HCEC 1CT (cell line): ENCODE measurements at places on chromosomes 4 and X.

- DNase-seq: peak; percentile 16
Observed at GRCh38 chr4:154578919-154579318, 11.6 kb downstream of the FGA start.

- DNase-seq: no peak
Observed at GRCh38 chr4:148654131-148654530, 211.9 kb upstream of the NR3C2 start.

GRCh38 chrX:47247999-47248320 is 15.2 kb downstream of the USP11 start:
- DNase-seq: no peak

- no peak for DNase-seq
Observed at GRCh38 chrX:119880076-119880475, 8.4 kb downstream of the NDUFA1 start.

- no peak for DNase-seq
Observed at GRCh38 chr4:43348591-43348990, 456.1 kb downstream of the GRXCR1 start.

DNA sequence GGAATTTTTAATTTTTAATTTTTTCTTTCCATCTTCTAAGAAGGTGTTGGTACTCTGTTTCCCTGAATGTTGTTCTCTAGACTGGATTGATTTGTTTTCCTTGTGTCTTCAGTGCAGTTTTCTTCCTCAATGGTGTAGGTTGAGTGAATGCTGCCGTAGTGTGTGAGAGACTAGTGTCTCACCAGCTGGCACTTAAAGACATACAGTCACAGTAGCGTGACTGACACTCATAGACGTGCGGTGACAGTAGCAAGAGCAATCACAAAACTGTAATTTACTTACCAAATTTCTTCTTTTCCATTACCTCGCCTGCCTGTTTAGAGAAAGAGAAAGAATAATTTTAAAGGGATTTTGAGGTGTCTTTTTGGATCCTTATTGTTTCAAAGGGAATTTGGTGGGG is 21.4 kb upstream of the PGM2 start:
- no peak for DNase-seq

DNA sequence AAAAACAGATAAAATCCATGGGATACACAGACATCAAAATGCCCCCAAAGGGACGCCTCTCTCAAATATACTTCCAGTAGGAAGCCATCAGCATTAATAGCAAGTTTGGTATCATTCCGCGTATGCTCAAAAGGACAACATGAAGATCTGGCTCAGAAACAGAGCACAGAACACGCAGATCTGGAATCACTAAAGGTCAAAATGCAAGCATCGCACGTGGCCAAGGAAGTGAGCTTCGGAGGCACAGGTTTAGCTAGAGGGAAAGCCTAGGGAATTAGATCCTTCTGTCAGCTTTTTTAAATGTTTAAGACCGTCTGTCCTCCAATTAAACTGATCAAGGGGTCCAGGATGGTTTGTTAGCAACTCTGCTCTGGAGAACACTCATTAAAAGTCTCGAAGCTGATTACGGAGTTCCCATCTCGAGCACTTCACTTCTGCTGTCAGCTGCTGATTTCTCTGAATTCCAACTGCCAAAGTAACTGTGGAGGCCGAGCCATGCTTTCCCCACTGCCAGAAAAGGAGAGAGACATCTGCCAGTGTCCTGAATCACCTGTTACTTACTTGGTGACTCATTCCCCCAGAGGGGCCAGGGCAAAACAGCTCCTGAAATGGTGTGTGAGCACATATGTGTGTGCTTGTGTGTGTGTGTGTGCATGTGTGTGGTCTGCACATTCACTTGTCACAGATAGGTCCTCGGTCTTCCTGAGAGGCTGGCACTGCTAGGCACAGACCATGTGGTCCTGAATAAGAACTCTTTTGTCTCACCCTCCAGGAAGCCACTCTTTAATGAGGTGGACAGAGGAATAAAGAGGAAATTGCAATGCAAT is 177.7 kb upstream of the PPARGC1A start:
- DNase-seq: peak; percentile 54

DNA sequence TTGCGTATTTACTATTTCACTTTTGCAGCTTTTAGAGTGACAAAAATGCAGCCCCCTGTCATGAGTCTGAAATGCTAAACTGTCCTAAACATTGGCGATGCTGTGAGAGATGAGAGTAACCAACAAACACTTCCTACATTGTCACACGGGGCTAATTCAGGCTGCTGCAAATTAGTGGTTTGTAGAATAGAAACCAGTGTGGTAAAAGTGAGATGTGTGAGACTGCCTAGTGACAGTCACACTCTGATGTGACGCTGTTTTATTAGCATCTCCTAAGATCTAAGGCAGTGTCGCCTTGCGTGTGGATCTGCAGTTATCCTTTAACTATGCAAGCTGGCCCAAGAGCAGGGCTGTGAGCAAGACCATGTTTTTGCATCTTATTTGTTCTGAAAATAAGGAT is 800.2 kb upstream of the TENM3 start:
- DNase-seq: no peak

GRCh38 chrX:31656013-31656412 is 584.2 kb upstream of the FTHL17 start:
- DNase-seq: peak; percentile 1

DNA sequence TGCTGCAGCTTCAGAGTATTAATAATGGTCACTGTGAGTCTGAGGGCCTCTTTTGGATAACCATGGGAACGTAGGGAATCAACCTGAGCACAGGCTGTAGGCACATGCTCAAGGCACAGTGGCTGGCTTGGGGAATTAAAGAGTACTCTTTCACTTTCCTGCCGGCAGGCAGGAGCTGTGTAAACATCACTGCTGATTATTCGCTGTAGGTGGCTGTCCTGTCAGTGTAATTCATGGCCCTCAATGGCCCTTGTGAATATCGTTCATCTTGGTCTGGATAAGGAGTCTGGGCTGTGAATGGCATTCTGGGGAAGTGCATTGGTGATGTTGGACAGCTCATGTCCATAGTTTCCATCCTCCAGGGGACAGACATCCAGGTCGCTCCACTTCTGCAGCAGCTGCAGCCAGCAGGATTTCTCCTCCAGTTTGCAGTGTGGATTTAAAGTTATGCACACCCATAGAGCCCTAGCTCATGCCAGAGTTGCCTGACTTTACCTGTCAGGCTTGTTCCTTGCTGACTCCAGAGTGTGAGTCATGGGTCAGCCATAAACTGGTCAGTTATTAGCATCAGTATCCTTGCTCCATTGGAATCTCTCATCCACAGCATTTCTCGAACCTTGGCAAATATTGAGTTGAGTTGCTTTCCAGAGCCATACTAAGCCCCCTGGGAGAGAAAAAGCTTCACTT is 43.0 kb downstream of the C4orf33 start:
- no peak for DNase-seq

GRCh38 chrX:97531825-97532224 is 648.1 kb downstream of the RPA4 start:
- no peak for DNase-seq

DNA sequence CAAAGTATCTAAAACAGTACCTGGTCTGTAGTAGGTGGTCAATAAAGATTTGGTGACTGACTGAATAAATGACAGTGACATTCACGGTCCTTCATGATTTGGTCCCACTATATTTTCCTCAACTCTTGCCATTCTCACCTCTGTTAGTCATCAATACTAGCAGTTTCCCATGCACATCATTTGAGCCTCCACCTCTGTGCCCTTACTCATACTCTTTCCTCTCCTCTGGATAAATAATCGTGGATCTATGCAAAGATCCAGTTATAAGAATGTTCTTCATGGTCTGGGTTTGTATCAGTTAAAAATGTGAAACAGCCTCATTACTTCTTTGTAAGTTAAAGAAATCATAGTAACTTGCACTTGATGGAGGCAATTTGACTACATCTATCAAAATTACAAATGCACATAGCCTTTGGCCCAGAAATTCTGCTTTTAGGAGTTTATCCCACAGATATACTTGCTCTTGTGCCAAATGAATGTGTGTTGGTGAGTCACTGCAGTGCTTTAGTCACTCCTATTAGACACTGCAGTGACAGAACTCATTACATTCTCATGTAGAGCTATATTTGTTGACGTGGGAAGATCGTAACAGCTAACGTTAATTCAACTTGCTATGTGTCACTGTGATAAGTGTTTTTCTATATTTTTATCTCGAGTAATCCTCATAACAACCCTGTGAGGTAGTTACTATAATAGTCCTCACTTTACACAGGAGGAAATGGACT is 121.9 kb upstream of the SMIM10 start:
- peak; percentile 75 for DNase-seq

DNA sequence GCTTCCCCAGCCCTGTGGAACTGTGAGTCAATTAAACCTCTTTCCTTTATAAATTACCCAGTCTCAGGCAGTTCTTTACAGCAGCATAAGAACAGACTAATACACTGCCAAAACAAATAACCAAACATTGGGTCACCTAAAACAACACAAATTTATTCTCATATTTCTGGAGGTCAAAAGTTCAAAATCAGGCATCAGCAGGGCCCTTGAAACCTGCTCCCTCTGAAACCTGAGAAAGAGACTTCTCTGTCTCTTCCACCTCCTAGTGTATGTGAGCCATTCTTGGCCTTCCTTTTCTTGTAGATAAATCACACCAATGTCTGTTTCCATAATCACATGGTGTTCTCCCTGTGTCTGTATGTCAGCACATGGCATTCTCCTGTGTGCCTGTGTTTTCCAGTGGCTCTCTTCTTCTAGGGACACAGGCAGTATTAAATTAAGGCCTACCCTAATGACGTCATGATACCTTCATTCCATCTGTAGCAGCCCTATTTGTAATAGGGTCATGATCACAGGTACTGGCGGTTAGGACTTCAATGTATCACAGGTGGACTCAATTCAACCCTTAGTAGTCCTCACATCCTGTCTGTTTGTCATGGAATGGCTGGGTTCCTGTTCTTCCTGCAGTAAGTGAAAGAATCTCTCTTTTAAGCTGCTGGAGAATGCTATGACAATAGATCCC is 147.3 kb upstream of the CLNK start:
- no peak for DNase-seq

DNA sequence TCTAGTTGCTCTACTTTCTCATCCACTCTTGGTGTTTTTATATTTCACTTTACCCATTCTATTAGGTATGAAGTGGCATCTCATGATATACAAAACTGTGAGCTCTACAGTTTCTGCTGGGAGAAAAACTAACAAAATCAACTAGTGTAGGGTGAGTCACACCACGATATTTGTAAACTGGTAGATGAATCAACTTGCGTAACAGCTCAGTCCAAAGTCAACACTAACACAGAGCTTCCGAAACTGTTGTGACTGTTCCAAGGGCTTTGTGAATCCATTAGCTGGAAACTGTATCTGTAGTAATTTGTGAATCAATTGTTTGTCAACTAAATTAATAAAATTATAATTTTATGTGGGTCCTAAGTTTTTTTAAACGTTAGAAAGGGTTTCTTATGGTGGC is 119.8 kb upstream of the TSPAN5 start:
- DNase-seq: peak; percentile 79

DNA sequence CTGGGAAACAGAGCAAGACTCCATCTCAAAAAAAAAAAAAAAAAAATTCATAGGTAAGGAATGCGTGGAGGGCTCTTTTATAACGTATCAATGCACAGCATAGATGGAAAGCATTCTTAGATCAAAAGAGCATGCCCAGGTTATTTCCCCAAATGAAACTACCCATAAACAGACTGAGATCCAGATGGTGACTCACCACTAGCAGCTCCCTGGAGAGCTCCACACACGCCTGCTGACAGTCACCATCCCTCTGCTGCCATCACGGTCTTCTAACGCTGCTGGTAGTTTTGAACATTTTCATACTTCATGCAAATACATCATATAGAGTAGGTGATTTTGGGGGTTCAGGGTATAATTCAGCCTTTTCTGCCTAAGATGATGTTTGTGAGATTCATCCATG is 136.9 kb downstream of the ASMT start:
- no peak for DNase-seq

- no peak for DNase-seq
Observed at GRCh38 chr4:69843932-69844331, 16.0 kb downstream of the SULT1E1 start.
